ENCODE measurements at places on chromosomes 3 and 15.

DNA sequence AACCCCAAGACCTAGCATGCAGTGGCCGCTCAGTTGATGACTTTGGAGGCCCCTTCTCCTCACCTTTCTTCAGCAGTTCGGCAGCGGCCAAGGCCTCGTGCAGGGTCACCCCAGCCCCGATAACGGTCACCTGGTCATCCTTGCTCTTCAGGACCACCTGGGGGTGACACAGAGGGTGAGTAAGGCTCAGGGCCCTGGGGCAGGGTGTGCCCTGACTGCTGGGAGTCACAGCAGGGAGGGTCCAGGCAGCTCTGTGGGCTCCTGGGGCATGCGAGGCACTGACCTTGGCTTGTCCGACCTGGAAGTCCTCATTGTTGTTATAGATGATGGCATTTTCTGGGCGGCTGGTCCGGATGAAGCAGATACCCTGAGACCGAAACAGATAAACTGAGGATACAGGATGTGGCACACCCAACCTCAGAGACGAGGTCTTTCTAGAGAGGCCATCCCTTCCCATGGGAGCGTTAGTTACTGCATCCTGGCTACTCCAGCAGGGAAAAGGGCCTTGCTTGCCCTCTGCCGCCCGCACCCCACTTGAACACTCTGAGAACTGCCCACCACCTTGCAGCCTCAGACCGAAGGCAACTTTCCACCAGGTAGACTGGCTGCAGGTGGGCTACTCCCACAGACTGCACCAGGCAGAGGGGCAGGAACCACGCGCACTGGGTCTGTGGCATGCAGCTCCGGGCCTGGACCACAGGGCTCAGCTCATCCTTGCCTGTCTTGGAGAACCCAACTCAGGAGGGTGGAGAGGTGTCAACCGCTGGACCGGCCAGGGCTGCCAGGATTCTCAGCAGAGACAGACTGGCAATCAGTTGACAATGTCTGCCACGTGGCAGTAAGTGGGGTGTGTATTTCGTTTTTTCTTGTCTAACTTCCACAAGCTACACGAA, 27.6 kb downstream of the TKT start:
- DNase-seq = no peak

- no peak for DNase-seq
Measured at GRCh38 chr3:100149713-100150415, 35.6 kb upstream of the FILIP1L start.

DNA sequence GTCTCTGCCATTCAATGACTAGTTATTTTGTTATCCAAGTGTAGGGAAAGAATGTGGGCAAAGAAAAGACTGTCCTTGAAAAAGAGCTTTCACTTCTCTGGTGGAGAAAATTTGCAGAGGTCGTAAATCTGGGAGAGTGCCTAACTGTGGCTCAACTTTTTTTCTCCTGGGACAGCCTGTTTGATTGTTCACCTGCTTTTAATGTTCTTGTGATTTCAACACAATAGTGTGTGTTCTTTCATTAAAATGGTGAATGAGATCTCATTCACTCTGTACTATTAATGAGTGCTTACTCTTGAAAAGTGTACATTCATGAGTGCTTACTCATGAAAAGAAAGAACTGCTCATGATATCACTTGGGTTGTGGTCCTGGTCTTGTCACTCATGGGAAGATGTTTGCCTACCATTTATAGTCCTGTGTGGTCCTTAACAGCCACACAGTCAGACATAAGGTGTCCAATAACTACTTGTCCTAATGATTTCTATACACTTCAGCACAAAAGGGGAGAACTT, 567.3 kb downstream of the GRM7 start:
- DNase-seq = no peak

GRCh38 chr3:182111967-182112366, 400.2 kb downstream of the SOX2 start:
- no peak for DNase-seq

- no peak for DNase-seq
Measured at GRCh38 chr15:50100486-50100885, 18.5 kb downstream of the ATP8B4 start.

GRCh38 chr3:128950223-128950938, 43.5 kb downstream of the CFAP92 start:
- DNase-seq = peak; percentile 22

DNA sequence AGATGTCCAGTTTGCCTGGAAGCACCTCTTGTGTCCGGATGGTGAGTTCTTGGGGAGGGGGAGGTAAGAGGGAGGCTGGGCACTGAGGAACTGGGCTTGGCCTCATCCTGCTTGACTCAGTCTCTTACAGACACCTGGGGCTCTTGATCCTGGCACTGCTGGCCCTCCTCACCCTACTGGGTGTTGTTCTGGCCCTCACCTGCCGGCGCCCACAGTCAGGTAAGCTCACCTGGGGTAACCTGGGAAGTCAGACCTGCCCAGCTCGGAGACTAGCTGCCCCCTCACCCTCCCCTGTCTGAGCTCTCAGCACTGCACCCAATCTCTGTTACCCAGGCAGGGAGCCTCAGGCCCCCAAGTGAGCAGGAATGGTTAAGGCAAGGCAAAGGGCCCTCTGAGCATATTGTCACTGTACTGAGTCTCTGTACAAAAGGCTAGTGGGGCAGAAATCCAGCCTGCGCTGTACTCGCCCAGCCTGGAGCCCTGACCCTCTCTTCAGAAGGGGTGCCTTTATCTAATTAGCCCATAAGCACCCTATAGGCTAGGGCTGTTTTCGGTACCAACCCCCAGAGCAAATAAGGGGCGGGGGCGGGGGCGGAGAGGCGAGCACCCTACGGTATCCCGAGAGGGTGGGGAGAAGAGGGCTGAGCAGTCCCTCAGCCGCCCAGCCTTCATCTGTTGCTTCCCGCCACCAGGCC, 2.2 kb upstream of the IL17RC start:
- DNase-seq = no peak

DNA sequence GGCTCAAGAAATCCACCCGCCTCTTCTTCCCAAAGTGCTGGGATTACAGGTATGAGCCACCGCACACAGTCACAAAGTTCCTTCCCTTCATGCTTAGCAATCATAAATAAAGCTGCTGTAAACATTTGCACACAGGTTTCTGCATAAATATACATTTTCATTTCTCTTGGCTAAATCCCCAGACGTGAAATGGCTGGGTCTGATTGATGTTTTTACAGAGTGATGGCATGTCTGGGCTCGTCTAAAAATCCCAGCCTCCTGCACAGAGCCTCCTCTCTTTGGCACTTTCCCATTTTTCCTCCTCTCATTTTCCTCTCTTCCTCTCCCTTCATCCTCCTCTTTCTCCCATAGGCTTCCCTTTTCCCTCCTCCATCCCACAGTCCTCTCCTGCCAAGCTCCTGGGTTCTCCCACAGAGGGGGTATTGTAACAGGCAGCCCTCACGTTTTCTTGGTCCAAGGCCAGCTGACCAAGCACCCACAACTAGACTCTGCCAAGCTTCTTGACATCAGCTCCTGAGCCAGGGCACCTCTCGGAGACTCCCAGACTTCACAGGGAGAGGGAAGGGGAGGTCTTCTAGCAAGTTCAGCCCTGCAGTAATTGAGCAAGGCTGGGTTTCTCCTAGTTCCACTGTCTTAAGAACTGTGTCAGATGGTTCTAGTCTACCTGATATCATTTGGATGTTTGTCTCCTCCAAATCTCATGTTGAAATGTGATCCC, 10.5 kb upstream of the PLA2G4E start:
- no peak for DNase-seq

GRCh38 chr15:85517086-85517485, 136.7 kb downstream of the AKAP13 start:
- DNase-seq = no peak

DNA sequence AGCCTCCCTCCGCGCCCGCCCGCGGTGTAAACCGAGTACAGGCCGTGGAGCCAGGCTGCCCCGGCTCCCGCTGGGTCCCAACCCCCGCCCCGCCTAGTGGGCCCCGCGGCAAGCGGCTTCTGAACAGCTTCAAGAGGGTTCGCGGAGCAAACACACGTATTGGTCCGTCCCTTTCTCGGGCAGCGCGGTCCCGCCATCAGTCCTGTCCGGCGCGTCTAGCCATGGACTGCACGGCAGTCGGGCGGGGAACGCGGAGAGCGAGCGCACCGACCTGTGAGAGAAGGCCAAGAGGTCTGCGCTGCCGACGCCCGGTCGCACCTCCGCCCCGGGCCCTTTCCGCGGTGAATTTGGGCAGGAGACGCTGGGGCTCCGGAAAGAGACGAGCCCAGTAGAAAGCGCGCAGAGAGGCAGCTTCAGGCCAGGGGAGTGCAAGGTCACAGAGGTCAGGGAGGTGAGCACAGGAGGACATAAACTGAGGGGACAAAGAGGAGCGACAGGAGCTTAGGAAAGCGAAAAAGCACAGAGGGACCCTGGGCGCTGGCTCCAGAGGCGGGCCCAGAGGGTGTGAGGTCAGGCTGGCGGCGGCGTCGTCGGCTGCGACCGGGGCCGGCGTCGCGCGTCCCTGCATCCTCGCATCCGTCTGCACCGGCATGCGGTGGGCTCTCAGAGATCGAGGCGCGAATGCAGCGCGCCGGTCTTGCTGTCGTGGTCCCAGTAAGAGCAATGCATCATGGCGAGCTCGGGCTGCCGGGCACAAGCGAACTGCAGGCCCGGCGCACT, 1.8 kb downstream of the FOXL2 start:
- DNase-seq = peak; percentile 34

DNA sequence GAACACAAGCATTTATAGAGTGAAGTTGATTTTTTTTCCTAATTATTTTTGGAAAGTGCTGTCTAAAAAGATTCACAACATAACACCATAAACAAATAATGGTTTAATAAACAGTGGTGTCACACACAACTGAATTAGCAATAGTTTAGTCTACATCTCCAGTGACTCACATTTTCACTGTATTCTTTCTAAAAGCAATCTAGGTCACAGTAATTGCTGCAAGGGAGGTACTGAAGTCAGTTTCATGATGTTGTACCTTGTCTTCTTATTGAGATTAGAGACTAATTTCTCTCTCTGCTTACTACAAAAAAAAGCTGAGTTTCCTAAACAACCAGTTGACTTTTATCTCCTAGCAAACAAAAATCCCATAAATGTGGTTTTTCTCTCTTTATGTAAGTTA, 29.6 kb downstream of the PLSCR4 start:
- peak; percentile 29 for DNase-seq

- no peak for DNase-seq
Measured at GRCh38 chr3:179168918-179169317, 20.8 kb downstream of the PIK3CA start.

DNA sequence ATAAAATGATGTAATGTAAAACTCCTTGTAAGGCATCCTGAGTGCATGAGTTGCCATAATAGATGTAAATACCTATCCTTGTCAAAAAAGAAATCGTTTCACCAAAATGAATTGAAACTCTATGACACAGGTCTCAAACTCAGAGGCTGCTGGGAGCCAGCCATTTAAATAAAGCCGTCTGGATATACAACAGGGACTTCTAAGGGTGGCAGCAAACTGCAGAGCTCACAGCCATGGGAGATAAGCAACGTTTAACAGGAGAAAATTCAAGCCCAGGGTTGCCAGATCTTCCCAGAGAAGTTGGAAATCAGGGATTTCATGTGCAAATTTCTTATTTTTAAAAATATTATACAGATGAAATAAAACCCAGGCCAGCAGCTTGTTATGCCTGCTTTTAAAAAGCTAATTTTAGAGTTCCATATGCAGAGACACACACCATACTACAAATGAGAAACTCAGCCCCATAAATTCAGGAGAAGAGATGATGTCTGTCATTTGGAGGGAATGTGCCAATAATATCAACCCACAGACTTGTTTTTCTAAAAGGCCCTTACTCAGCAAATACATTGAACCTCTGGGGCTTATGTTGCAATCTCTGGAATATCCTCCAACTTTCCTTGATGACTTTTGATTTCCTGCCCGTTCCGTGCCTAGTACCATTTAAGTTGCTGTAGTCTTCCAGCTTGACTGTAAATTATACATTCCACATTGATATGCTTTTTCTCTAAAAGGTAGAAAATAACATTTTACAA, 75.6 kb downstream of the AQP9 start:
- DNase-seq = peak; percentile 65

DNA sequence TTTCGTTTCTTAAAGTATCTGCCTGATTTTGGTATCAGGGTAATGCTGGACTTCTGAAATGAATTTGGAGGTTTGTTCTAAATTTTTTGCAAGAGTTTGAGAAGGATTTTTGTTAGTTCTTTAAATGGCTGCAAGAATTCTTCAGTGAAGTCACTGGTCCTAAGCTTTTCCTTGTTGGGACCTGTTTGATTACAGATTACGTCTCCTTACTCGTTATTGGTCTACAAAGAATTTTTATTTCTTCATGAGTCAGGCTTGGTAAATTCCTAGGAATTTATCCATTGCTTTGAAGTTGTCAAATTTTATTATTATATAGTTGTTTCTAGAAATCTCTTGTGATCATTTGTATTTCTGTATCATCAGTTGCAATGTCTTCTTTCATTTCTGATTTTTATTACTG, 196.0 kb downstream of the DPH6 start:
- no peak for DNase-seq

DNA sequence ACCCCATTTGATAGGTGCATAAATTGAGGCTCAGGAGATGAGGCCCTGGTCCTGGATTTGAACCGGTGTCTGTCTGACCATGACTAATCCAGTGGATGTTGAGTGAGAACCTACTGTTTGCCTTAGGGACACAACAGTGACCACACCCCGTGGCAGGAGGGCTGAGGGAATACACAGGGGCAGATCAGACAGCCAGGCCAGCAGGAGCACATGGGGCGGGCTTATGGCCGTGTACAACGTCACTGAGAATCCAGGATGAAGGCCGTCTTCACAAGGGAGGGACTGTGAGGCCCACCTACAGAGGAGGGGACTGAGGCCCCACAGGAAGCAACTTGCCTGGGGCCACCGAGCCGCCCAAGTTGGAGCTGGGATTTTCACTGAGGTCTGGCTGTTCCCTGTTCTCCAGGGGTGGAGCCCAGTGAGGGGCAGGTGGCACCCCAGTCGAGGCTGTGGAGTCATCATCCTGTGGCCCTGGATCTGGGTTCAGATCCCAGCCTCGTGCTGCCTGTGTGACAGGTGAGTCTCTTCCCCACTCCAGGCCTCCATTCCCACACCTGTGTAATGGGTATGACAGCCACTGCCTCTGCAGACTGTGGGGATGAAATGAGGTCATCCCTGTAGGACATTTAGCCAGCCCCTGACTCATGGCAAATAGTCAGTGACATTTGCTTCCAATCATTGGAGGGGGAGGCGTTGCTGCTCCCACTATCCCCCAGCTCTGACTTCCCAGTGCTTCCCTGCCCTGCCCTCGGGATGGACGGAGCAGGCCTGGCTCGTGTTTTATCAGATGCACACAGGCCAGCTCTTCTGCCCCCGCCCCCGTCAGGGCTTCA, 6.3 kb upstream of the PLXND1 start:
- DNase-seq = peak; percentile 30

DNA sequence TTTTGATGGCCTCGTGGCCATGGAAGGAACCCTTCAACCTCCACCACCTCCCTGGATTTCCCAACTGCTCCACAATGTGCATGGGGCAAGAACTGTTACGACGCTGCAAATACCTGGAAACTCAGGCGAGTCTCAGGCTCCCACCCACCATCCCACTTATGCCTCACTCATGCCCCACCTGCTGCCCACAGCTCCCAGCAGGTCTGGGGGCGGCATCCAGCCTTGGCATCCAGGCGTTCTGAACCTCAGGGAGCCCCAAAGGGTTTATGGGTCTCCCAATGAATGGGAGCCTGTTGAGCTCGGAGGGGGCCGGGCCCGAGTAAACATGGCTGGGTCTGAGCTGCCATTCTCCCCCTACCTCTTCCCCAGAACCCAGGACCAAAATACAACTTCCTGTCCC, 2.0 kb upstream of the PTH1R start:
- no peak for DNase-seq

Measured in adipocyte (in vitro differentiated cells).